NCI-H2081 treated with DMSO at 0.1 percent for 48 hours (cell line): ENCODE measurements at places on chromosomes 7 and 10.

DNA sequence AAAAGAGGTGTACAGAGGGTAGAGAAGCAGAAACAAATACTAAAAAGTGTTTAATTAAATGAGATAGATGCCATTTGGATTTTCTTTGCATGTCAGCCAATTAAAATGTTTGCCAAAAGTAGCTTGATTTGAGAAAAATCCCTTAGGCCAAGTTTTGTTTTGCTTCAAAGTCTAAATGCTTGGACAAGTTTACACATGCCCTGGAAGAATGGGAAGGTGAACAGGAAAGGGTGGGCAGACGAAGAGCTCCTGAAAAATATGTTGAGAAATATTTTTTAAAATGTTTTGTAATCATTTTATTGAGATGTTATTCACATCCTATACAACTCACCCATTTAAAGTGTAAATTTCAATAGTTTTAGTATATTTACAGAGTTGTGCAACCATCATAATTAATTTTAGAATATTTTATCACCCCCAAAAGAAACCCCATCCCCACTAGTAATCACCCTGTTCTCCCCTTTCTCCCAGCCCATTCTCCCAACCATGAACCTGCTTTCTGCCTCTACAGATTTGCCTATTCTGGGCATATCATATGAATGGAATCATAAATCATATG, 98.5 kb upstream of the ANK3 start:
- DNase-seq = no peak

DNA sequence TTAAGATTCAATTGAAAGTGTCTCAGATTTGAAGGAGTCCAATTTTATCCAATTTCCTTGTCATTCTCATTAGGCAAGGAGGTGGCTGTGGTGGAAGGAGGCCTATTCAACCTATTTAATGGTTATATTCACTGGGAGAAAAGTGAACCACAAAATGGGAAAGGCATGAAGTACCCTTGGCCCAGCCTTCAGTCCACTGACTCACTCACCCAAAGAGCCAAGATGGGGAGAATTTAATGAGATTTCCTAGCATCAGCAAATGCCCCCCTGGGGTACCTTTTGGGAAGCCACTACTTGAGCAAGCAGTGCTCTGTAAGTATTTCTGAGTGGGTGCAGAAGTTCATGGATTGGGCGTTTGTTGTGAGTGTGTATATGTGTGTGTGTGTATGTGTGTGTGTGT, 144.1 kb downstream of the NRP1 start:
- DNase-seq = no peak

- no peak for DNase-seq
Observed at GRCh38 chr10:78000956-78001472, 28.3 kb downstream of the POLR3A start.

GRCh38 chr7:83648464-83649241, at the start of gene SEMA3E:
SEMA3E (minus strand) TSS chr7:83649139.
- DNase-seq = no peak

DNA sequence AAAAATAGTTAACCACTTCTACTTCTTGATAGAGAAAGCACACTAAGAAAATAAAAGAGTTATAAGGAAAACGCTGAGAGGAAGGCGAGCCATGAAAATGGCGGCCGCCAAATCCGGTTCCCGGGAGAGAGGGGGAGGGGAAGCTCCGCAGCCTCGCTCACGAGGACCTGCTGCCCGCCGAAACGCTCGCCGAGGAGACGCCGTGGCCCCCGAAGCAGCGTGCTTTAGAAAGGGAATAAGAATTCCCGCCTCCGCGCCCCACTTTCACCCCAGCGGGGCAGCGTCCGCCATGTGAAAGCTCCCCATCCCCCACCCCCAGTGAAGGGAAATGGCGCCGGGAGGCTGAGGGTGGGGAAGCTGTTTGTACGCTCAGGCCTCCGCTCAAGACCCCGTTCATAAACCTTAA, 505 bp downstream of the HNRNPA2B1 start:
- DNase-seq = no peak

DNA sequence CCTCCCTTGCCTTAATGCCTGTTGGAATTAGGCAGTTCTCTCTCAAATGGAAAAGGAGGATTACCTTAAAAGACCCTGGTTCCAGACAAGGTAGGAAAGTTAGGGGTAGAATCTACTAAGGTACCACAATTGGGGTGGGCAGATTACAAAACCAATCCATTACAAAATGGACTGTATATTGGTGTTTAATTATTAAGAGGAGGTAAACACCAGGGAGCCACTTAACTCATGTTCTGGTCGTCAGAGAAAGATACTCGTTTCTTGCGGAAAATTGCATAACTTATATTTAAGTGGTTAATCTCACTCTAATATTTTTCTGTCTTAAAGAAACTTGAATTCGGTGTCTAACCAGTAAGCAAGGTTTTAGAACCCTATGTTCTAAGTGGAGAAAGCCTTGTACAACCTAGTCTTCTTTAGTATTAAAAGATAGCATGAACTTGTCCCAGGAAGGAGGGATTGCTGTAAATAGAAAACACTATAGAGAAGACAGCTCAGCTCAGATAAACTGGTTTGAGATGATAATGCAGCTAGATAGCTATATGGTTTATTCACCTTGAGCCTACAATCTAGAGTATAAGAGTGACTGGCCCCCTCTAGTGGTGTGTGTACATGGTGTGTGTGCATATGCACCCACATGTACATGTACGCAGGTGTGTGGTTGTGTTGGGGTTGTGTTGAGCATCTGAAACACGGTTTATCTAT, 58.0 kb upstream of the STRIP2 start:
- DNase-seq = no peak

GRCh38 chr10:13234172-13234571, at the start of gene UCMA:
UCMA (minus strand) TSS chr10:13234374; CDS start chr10:13234258, 116 bp downstream.
- no peak for DNase-seq
